Activated CD4-positive, alpha-beta T cell treated with anti-CD3 and anti-CD28 coated beads, Interleukin-10, Interleukin-2, amounts not matched to agents 100 ng/mL and 50 ng/mL, durations not matched to agents 16 hours and 8 hours (primary cell): ENCODE measurements at places on chromosomes 13 and 19.

- DNase-seq = no peak
Observed at GRCh38 chr19:47750752-47751151, 5.4 kb downstream of the NOP53 start.

DNA sequence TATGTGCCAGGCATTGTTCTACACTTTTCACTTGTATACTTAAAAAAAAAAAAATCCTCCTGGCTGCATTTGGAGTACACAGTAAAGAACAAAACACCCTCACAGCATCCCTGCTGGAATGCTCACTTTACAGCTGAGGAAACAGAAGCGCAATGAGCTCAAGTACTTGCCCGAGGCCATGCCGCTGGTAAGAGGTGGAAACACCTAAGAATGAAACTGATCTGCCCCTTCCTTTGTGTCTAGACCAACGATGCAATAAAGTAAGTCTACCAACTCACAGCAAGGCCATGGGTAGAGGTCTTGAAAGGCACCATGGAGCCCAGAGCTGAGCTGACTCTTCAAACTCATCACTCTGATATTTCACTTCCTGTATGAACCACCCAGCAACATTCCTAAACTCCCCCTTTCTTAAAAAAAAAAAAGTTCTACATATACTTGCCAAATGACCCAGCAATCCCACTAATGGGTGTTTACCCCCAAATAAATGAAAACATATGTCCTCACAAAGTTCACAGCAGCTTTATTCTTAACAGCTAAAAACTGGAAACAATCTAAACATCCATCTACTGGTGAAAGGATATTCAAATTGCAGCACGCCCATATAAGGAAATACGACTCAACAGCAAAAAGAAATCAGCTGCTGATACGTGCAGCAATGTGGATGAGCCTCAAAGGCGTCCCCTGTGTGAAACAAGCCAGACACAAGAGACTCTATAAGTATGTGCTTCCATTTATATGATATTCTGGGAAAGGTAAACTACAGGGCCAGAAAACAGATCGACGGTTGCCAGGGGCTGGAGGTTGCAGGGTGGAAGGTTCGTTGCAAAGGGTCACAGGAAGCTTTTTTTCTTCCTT lies 236.6 kb upstream of the MAB21L1 start:
- no peak for DNase-seq

DNA sequence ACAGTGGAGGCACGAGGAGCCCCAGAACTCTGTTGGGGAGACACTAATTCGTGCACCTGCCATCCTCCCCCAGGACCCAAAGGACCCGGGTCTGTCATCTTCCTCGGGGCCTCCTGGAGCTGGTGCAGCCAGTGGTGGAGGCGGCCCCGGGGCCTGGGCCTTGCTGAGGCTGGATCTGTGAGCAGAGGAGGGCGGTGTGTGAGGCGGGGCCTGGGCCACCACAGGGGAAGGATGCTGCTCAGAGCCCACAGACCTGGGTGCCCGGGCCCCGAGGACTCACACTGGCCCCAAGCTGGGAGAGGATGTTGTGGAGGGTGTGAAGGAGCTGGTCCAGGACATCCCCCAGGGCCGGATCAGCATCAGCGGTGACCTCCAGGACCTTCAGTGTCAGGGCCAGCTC lies 8.3 kb downstream of the IFNL3 start:
- no peak for DNase-seq

DNA sequence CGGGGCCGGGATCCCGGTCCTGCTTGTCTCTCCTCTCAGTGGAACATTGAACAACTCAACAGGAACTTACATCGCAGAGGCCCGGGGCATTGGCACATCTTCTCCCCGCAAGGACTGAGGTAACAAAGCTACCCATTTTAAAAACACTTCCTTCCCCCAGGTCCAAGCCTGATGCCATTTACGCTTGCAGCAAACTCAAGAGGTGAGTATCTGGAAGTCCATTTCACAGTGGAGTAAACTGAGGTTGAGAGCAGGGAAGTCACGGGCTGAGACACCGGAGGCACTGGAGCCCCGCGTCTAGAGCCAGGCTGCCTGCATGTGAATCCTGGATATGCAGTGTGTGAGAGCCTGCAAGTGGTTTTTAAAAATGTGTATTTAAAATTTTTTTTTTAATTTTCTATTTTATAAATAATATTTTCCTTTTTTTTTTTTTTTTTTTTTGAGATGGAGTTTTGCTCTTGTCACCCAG lies 492 bp upstream of the PGLYRP1 start:
- DNase-seq = no peak

- peak; percentile 36 for DNase-seq
Observed at GRCh38 chr13:33931397-33932311, 113.7 kb downstream of the RFC3 start.
